ENCODE measurements at places on chromosomes 6 and 20. TPM values are rescaled to one million over a fixed set of nuclear protein-coding genes. Genes with fewer than 3 reads are reported as not detected.

Gene HLA-DPA1
- 0.34 TPM for total RNA-seq

Gene PACSIN1
- total RNA-seq: 0.31 TPM

Gene HLA-DRA
- not detected for total RNA-seq

Gene BTBD3
- 29.6 TPM for total RNA-seq

Gene RNF144B
- 0.60 TPM for total RNA-seq

Gene CDC5L
- 41.1 TPM for total RNA-seq

Gene TNFRSF6B
- 3.4 TPM for total RNA-seq

Gene POU3F2
- total RNA-seq: 0.93 TPM

Gene HEY2
- not detected for total RNA-seq

Gene NHLRC1
- not detected for total RNA-seq

Gene TMEM74B
- total RNA-seq: 0.72 TPM

Gene CHRNA4
- 0.07 TPM for total RNA-seq

Gene STMND1
- 0.22 TPM for total RNA-seq

Gene FOXP4
- 5.4 TPM for total RNA-seq

Gene HAO1
- not detected for total RNA-seq

Gene KCNG1
- 6.2 TPM for total RNA-seq

Gene TOMM34
- 105 TPM for total RNA-seq

Gene PNPLA1
- not detected for total RNA-seq

Gene NKAIN2
- not detected for total RNA-seq

Gene AFG1L
- 4.5 TPM for total RNA-seq

Gene PNLDC1
- total RNA-seq: not detected

Gene RHAG
- total RNA-seq: not detected

Gene OTOR
- total RNA-seq: not detected

Gene CYP21A2
- 0.05 TPM for total RNA-seq

Gene PI16
- total RNA-seq: not detected

Gene DLL1
- 4.7 TPM for total RNA-seq

Gene SGK2
- not detected for total RNA-seq

Gene ZMYND8
- total RNA-seq: 19.6 TPM

Gene TMEM244
- total RNA-seq: not detected

Gene REV3L
- 15.3 TPM for total RNA-seq

Gene OPRM1
- total RNA-seq: not detected

Gene BMP2
- not detected for total RNA-seq

Gene RIMS4
- total RNA-seq: 0.02 TPM

Gene GCLC
- total RNA-seq: 14.7 TPM

Gene CNKSR3
- 2.7 TPM for total RNA-seq

Gene SLC44A4
- total RNA-seq: not detected

Gene GSTA2
- not detected for total RNA-seq

Gene RNASET2
- 35.6 TPM for total RNA-seq

Gene NNAT
- total RNA-seq: not detected

Gene OARD1
- 9.3 TPM for total RNA-seq
